ENCODE measurements at places on chromosomes 3 and 15.

DNA sequence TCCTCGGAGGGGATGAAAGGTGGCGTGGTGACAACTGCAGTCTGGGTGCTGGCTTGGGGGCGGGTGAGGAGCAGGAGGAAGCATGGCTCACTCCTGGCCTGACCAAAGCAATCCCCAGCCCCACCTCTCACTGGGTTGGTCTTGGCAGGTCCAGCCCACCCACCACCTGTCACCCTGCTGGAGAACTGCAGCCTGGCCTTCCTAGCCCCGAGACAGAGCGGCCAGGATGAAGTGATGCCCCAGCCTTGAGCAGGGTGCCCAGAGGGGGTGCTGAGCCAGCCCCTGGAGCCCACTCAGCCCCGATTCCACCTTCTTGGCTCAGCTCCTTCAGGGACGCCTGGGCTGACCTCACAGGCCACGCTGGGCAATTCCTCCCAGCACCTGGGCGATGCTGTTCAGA is 89.9 kb downstream of the IQSEC1 start:
- no peak for DNase-seq

DNA sequence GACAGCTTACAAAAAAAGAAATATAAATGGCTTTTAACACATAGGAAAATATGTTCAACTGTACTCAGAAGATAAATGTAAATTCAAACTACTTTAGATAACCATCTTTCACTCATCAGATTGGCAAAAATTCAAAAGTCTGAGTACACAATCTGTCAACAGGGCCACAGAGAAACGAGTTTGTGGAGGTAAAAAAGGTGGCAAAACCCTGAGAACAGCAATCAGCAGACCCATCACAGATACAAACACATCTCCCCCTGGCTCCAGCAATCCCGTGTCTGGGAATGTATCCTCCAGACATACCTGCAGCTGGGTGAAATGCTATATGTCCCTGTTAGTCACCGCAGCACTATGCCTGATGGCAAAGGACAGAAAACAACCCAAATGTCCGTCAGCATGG is 149.5 kb downstream of the OSBPL10 start:
- DNase-seq: no peak

- no peak for DNase-seq
Observed at GRCh38 chr3:149965278-149965677, 5.4 kb downstream of the PFN2 start.

DNA sequence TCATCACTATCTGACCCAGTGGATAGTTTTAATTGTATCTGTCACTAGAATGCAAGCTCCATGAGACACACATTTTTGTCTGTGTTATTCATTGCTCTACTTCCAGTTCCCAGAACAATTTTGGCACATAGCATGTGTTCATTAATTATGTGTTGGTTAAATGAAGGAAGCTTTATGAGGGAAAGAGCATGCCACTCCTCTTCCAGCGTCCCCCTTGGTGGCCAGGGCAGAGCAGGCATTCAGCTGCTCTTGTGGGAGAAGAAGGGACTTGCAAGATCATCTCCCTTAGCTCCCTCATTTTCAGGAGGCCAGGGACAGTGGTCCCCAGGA is 489 bp upstream of the GALNT15 start:
- DNase-seq: no peak

GRCh38 chr3:32239307-32240158 is 1.1 kb downstream of the CMTM8 start:
- DNase-seq: no peak
